ENCODE measurements at places on chromosomes 2 and 18.

DNA sequence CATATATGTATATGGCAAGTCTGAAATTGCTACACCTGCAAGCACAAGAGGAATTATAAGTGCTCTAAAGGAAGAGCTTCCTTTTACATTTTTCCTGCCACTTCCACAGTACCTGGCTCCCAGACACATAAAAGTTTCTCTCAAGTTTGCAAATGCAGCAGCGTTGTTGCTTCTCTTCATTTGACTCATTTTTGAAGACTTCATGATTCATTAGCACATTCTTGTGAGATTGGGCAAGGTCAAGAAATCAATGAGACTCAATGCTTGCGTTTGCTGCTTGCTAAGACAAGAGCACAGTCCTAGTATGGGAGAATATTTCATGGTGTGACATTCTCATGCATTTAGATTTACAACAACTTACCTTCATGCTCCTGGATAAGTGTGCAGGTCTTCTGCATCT is 42.6 kb upstream of the PDCL3 start:
- no peak for DNase-seq

- DNase-seq: peak; percentile 71
Observed at GRCh38 chr2:148614322-148615049, 30.1 kb upstream of the EPC2 start.

- no peak for DNase-seq
Observed at GRCh38 chr2:234596696-234597575, 100.1 kb upstream of the ARL4C start.

GRCh38 chr2:182649316-182649715 is 66.7 kb upstream of the DNAJC10 start:
- peak; percentile 15 for DNase-seq

DNA sequence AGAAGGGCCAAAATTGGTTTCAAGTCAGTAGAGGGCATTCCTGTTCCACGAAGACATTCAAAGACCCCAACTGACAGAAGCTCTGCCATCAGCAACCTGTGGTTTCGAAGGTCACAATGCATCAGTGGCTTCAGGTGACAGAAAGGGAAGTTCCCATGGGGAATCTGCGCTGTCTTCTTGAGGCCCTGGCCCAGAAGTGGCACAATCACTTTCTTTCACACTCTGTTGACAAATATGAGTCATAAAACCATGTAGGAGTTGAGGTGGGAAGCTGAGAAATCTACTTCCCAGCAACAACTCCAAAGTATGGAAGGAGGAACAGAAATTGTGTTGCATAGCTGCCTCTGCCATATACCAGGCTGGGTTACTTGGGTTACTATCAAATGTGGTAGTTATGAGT is 621.1 kb upstream of the FANCL start:
- no peak for DNase-seq

DNA sequence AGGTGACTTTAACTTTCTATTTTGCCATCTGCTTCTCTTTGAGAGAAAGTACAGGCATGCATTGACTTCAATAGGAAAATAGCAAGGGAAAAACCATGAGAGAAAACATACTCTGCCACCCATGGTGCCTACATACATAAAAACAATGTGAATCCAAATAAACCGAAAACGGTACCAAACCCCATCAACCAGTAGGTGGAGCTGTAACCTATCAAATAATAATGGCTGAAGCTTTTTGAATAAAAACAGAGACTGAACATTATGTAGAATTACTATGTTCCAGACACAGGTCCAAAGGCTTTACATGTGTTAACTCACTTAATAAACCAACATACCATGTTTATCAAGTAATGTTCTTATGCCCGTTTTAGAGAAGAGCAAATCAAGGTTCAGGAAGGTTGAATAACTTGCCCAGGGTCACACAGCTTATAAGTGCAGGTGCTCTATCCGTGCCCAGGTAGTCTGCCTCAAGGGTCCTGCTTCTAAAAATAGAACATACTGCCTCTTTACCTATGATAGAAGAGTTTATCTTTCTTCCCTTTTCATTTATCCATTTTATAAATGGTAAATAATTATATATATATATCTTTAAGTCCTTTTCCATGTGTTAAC is 293.9 kb upstream of the SYT4 start:
- peak; percentile 20 for DNase-seq

- no peak for DNase-seq
Observed at GRCh38 chr2:30514134-30514847, 67.2 kb downstream of the LCLAT1 start.

DNA sequence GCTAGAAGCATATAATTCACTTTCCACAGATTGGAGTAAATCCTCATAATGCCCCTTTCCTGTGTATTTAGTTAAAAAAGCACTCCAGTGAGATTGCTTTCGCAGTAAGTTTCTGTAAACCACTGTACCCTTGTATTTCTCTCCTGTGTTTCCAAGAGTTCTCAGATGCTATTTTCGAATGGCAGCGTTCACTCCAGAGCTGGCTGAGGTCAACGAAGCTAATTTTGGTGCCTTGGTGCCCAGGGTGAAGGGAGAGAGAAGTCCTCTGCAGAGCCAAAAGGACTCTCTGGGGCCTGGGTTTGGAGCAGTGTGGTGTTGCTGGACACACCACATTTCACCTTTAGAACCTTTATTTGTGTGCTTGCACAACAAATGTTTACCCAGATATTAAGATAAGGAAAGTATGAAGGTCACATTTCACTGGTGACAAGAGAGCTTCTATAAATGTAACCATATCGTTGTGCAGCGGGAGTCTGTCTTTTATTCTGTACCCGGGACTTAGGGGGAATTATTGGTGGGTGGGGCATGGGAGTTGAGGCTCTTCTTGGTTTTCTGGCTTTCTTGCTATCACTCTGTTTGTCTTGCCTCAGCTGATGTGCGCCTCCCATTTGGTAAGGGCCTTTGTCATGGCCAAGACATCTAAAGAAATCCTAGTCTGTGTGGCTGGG is 9.9 kb downstream of the EPAS1 start:
- no peak for DNase-seq

DNA sequence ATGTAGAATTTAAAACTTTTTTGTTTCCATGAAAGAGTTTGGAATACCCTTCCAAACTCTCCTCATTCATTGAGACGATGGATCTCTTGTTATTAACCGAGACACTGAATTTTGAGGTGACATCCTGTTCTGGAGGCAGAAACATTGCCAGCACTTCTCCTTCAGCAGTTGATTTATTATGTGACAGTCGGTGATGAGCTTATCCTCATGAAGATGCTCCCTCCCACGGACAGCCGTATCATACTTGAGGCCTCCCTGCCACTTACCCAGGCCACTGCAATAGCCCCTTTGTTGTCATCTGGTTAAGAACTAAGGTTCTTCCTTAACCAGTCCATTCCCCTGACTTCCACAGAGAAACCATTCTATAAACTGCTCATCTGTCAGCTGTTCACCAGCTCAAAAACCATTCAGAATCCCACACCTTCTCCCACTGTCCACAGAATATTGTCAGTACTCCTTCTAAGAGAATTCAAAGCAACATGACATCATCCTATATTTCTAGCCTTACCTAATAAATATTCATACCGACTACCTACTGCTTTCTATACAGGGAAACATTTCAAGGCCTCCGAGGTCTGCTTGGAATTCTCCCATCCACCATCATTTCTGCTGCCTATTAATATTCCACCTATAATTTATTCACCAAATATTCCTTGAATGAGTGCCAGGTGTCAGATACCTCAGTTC is 139.0 kb upstream of the TRIB2 start:
- no peak for DNase-seq

DNA sequence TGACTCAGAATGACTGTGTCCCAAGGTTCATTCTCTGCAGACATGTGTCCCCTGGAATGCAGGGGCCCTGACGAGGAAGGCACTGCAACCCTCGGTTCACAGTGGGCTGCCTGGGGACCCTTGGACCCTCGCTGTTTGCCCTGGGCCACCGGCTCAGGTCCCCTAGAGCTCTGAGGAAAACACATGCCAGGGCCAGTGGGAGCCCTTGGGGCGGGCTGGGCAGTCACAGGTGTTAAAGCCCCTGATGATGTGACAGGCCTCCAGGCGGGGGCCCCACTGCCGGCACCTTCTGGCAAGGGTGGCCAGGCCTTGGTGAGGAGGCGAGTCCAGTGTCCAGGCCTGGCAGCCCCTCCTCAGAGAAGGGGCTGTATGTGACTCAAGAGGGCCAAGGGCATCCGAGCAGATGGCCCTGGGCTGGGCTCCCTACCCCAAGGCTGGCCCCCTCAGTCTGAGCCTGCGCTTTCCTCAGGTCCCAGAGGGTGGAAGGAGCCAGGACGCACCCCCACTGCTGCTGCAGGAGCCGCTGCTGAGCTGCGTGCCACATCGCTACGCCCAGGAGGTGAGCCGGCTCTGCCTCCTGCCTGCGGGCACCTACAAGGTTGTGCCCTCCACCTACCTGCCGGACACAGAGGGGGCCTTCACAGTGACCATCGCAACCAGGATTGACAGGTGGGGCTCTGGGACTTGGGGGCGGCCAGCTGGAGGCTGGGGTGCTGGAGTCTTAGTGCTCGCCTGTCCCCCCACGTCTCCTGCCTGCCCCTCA is 11.1 kb downstream of the CAPN10 start:
- no peak for DNase-seq
